Foreskin fibroblast (primary cell): ENCODE measurements at places on chromosomes 1 and 21.

DNA sequence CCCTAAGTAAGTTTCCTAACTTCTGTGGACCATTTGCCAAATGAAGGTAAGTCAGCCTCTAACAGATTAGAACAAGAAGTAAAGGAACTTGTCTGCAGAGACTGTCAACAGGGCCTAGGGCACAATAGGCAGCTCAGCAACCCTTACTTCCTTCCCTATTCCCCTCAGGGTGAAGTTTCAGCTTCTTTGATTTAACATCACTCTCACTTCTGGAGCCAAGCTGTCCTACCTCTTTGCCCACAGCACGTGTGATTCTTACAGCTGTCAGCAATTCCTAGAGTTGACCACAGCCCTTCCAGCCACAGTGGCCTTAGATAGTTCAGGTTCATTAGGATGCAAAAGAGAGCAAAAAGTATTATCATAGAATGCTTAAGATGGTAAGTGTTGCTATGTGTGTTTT lies 7.6 kb upstream of the EIF4G3 start:
- DNase-seq: no peak

DNA sequence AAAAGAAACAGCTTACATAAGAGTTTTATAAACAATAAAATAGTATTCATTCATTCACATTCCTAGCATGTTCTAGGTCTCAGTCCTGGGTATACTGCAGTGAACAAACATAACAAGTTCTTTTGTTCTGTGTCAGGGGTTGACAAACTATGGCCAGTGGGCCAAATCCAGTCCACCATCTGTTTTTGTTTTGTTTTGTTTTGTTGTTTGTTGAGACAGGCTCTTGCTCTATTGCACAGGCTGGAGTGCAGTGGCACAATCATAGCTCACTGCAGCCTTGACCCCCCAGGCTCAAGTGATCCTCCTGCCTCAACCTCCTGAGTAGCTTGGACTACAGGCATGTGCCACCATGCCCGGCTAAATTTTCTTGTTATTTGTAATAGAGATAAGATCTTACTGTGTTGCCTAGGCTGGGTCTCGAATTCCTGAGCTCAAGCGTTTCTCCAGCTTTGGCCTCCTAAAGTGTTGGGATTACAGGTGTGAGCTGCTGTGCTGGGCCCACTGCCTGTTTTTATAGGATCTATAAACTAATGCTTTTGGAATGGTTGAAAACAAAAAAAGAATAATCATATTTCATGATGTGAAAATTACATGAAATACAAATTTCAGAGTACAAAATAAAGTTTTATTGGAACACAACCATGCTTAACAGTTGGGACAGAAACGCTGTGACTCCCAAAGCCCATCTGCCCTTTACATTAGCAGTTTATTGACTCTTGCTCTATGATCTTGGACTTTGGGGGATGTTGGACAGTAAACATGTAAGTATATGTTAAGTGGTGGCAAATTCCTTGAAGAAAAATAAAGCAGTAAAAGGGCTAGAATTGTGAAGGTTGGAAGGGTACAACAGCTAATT lies 17.9 kb downstream of the CAPZA1 start:
- DNase-seq: peak; percentile 44

DNA sequence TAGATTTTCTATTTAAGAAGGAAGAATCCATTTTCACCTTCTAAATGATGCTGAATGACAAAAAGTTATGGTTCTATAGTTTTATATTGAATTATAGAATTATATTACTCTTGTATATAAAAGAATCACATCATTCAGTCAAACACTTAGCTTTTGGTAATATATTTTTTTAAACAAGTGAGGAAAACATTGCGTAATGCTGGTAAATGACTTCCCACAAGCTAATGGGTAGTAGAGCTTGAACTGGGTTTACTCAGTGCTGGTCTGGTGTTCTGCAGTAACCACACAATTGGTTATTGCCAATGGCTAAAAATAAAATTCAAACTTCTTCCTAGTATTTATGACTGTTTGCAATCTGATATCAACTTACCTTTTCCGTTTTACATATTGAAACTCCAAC lies 10.6 kb upstream of the GIPC2 start:
- peak; percentile 35 for DNase-seq

DNA sequence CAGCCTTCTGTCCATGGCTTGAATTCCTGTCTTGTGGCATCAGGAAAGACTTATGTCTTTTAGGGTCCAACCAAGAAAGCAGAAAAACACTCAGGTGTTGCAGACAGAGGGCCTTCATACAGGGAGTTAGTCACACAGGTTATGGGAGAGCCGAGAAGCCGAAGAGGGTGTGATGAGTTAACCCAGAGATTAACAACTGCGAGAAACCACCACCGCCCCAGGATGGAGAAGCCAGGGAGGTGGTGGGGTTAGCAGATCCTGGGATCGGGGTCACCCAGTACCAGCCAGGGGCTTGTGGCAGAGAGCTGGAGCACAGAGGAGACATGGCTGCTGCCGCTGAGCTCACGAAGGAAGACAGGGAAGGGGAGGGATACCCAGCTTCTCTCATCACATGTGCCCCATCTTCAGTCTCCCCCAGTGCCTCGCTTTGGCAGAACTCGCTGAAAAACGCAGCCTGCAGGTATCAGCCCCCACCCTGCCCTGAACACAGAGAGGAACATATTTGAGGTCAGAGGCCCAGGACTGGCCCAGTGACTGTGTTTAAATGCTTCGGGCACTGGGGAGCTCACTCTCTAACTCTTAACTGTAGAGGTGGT lies 58.7 kb downstream of the RUNX3 start:
- no peak for DNase-seq

DNA sequence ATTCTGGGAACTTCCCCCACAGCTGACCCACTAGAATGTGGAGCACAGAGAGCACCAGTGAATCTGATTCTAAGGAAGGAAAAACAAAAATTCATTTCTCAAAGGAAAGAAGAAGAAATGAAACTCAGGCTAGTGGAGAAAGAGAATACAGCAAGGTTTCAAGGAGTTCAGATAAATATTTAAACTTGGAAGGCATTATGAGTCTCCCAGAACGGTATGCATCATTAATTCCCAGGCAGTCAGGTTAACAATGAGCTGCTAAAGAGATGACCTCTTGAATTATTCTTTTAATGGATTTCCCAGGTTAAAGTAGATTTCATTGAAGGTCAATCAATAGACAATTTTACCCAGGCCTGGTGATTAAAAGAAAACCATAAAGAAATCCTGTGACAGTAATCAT lies 103.6 kb upstream of the KAZN start:
- DNase-seq: no peak

DNA sequence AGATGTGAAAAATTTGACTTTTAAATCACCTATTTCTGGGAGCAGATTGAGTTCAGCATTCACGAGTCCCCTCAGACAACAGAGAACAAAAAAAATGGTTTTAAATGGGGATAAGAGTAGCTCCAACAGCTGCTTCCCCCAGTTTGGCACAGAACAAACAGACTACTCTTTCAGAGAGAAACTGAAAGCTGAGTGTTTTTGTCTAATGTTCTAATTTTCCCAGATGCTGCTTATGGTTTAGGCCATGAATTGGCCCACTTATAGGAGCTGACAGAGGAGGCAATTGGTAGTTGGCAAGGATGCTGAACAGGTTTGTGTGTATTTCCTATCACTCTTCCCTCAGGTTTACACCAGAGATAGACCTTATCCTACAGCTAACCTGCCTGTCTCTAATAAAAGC lies 1637.4 kb upstream of the PRMT6 start:
- no peak for DNase-seq

- DNase-seq: no peak
Measured at GRCh38 chr1:89931964-89932363, 62.9 kb upstream of the ZNF326 start.

DNA sequence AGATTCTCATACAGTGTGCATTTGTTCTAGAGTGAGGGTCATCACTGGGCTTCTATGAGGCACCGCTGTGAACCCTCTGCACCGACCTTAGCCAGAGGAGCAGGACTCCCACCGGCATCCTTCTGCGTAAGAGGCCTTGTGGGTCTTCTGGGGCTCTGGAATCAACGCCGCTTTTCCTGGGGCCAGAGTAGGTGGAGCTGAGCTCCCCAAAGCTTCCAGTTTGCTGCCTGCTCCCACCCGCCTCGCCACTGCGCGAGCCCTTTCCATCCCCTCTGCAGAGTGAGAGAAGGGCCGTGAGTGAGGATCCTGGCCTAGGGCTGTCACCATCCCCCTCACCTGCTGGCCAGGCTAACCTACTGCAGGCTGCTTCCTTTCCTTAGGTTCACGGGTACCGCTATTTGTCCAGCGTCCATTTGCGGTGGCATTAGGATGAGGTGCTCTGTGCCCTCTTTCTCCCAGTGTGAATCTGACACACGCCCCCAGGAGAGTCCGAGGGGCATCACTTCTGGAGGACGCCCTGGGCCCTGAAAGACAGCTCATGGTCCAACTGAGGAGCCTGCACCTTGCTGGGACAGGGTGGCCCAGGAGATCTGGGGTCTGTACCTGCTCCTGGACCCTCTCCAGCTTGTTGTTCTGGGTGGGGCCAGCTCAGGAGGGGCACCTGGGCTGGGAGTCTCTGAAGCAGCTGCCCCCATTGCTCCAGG lies 36.2 kb downstream of the UMODL1 start:
- no peak for DNase-seq

DNA sequence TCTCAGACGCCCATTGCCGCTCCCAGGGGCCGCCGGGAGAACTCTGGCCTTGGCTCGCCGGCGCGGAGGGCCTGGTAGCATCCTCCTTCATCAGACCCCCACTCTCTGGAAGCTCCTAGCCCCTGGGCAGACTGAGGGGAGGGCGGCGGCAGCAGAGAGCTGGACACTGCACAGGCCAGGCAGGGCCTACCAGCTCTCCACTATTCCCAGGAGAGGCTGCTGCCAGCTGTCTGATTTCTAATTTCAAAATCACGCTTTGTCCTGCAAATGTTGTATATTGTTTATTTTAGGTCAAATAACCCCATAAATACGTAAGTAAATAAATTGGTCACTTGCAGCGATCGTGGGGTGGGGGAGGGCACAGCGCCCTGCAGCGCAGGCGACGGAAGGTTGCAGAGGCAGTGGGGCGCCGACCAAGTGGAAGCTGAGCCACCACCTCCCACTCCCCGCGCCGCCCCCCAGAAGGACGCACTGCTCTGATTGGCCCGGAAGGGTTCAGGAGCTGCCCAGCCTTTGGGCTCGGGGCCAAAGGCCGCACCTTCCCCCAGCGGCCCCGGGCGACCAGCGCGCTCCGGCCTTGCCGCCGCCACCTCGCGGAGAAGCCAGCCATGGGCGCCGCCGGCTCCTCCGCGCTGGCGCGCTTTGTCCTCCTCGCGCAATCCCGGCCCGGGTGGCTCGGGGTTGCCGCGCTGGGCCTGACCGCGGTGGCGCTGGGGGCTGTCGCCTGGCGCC lies at the start of gene MTARC1:
TSS of gene MTARC1 (plus strand) at position 577 of the 732 bp plus-strand sequence. CDS start at position 609, 32 bp downstream.
- DNase-seq: peak; percentile 66

DNA sequence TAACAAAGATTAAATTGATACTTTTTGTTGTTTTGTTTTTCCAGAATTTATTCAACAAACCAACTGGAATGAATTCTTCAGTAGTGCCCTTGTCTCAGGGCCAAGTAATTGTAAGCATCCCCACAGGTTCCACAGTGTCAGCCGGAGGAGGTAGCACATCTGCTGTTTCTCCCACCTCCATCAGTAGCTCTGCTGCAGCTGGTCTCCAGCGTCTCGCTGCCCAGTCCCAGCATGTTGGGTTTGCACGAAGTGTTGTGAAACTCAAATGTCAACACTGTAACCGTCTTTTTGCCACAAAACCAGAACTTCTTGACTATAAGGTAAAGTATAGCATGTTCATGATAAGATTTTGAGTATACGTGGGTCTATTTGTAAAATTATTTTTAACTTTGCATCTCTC lies 118.5 kb downstream of the ZMYM4 start:
- no peak for DNase-seq

GRCh38 chr1:244896550-244896949 lies 32.2 kb upstream of the HNRNPU start:
- peak; percentile 81 for DNase-seq

- peak; percentile 92 for DNase-seq
Measured at GRCh38 chr1:66434096-66434495, 99.9 kb upstream of the SGIP1 start.

DNA sequence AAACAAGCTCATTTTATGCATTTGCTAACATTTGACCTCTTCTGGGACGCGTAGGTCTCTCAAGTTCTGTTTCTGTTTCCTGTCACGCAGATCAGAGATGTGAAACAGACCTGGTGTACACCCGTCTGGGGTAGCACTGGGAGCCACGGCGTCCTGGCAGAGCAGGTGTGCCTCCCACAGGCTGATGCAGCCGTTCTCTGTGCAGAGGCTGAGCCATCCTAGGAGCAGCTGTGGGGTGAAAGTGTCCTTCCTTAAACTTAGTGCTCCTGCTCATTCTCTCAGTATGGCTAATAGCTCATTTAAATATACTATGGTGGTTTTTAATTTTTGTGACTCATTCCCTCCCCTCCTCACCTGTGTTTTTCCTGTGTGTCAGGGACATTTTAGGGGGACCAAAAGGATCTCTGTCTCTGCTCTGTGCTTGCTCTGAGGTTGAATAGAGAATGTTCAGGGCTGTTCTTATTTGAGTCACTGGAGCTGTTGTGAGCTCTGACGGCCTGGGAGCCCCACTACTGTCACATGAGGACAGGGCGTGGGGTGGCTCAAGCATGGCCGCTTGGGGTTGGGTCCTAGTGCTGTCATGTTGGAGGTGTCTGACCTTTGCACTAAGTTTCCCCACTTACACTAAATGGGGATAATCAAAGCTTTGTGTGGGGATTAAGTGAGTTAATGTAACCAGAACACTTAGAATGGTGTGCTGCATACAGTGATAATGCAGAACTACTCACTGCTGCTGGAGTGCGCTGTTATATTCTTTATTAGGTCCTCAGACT lies 43.0 kb downstream of the GALNT2 start:
- DNase-seq: no peak

GRCh38 chr1:198641501-198641900 lies 2.7 kb downstream of the PTPRC start:
- peak; percentile 14 for DNase-seq

DNA sequence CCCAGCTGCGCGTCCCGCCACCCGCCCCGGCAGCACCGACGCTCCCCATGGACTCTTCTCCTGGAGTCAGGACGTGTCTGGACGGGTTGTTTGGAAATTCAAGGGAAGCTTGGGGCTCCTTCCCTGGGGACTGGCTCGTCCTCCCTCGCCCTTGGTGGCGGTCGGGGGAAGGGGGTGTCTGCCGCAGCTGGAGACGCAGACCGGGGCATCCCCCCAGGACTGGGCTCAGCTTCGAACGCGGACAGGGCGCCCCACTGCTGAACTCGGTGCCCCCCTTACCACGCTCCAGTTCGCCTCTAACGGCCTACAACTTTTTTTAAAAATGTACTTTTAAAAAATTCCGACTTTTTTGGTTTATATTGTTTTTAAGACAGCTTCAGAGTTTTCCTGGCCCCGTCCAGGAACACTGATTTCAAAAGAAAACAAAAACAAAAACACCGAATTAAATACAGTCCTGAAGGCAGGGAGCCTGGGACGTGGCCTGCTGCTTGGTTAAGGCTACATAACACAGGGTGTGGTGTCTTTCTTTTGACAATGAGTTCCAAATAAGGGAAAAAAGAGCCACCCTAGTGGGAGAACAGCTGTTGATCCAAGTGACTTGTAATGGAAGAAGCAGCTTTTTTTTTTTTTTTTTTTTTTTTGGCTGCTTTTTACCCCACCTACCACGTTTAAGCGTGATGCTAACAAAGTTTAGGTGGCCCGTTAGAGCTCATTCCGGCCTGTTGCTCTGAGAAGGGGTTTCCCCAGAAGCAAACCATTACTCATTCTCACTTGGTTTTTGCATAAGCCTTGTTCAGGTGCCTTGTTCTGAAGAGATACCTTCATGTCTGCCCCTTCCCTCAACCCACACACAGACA lies 862 bp upstream of the DIPK1A start:
- peak; percentile 32 for DNase-seq
